ENCODE measurements at places on chromosomes 13 and 19. TPM values are rescaled to one million over a fixed set of nuclear protein-coding genes. Genes with fewer than 3 reads are reported as not detected.

GRCh38 chr13:100108913-100109507, 20.1 kb downstream of the PCCA start:
- no peak for DNase-seq

DNA sequence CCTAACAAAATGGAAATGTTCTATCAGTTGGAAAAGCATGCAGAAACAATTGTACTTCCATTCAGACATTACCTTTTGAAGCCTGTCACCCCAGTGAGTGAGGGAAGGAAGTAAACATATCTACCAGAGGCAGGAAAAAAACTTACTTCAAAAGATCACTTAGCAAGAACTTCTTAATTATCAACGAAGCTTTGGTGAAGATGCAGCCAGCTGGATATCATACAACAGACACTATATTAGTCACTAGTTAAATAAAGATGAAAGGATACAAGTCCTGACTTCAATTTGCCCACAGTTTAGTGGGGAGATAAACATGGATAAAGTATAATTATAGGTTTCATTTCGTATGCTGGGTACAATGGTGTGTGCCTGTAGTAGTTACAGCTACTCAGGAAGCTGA, 148.8 kb downstream of the TNFRSF19 start:
- DNase-seq: no peak

- no peak for DNase-seq
These were observed 6.9 kb downstream of the SLC39A3 start for GRCh38 chr19:2732883-2733282.

GRCh38 chr19:570937-571565, 1.3 kb upstream of the BSG start:
- peak; percentile 42 for DNase-seq

DNA sequence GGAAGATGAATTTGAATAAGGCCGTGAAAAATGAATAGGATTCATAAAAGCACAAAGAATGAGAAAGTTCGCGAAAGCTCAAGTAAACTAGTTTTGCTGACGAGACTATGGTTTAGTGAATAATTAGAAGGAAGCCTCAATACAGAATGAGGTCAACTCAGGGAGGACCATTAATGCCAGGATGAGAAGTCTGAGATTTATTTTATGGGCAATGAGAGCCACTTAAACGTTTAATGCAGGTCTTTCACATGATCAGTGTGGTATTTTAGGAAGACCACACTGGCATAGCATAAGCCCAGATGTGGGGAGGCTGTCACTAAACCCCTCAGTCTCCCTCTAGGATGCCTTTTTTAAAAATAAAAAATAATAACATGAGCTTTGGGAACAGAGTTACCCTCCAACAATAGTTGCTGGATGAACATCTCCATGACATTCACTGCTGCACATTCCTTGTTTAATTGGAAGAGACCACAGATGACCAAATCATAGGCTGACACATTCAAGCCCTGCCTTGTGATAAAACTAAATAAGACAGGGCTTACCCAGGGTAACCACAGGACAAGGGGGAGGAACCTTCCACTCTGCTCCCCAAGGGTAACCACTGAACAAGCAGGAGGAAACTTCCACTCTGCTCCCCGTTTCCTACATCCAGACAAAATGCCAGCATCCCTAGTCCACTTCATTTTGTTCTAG, 43.6 kb upstream of the LSM14A start:
- DNase-seq: no peak

- DNase-seq: no peak
These were observed 38.6 kb downstream of the TMTC4 start for GRCh38 chr13:100636004-100636403.

DNA sequence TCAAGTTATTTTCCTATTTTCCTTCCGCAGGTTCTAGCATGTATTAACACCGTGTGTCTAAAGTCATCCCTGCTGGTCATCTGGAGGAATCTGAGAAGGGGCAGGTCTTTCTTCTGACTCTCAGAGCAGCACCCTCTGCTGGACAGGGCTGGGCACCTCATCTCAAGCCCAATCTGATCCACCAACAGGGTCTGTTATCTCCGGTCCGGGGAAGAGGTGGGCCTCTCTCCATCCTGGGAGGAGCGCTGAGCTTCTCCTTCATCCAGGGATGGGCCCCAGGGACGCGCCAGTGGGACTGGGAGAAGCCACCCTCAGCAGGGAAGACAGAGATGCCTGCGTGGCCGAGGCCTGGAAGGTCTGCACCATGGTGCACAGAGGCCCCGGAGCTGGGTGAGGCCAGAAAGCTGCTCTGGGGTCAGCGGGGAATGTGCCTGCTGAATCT, 26.0 kb upstream of the ZNF331 start:
- no peak for DNase-seq

DNA sequence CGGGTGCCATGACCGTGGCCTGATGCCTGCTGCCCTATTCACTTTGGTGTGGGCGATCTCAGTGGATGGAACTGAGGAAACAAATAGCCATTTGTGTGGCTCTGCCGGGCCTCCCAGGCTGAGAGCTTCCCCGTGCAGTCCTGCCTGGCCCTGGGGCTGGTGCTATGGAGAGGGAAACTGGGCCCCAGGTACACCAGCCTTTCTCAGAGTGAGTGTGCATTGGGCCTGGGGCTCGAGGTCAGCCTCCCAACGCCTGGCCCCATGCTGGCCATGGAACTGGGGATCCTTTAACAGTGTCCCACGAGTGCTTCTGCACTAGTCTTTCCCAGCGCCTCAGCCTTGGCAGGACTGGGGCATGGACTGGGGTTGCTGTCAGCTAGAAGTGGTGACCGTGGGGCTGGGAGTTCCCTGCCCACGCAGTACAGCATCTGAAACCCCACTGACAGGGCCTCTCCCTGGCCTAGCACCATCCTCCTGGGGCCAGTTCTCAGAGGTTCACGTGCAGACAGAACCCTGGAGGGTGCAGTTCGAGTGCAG, 10.5 kb downstream of the PLEKHF1 start:
- DNase-seq: no peak

DNA sequence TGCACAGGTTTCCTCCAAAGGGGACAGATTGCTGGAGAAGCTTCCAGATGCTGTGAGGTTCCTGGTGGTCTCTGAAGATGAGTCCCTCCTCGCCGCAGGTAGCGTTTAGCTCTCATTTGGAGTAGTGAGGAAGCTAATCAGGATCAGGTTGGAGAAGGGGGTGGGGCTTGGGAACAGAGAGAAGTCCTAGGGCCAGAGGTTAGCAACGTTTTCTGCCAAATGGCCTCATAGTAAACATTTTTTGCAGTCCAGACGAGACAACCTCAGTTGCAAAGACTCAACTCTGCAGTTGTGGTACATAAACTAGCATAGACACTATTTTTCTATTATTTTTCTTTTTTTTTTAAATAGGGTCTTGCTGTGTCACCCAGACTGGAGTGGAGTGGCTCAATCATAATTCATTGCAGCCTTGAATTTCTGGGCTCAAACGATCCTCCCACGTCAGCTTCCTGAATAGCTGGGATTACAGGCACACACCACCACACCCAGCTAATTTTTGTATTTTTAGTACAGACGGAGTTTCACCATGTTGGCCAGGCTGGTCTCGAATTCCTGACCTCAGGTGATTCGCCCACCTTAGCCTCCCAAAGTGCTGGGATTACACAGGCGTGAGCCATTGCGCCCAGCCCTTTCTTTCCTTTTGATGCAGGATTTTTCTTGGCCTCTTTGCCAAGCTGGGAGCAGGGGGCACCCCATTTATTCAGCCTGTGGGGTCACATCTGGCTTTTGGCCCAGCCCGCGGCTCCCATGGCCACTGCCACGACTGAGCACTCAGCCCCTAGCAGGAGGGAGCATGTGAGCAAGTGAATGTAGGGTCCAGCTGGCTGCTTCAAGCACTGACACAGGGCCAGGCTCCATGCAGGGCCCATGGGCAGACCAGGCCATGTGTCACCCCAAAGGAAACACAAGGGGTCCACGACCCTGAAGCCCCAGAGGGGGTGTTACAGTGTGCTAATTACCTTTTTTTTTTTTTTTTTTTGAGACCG, 34.4 kb upstream of the SIN3B start:
- no peak for DNase-seq

DNA sequence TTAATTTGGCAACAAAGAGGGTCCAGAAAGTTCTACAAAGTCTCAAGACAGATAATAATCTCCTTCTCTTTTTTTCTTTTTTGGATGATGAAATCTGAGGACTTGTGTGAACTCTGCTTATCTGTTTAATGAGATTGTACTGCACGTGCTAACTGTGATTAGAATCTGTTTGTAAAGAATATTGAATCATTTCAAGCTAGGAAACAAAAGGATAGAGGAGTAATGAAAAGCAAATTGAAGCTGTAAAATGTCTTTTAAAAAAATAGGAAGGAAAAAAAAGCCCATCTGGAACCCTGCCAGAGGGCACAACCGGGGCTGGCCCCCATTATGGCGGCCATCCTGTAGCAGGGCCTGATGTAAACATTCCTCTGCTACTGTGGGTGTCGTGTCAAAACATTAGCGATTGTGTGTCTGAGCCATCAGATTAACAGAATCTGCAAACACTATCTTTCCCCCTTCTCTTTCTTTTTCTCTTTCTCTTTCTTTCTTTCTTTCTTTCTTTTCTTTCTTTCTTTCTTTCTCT, 83.0 kb downstream of the FLT1 start:
- DNase-seq: peak; percentile 58

GRCh38 chr13:114038211-114038613, 64.3 kb upstream of the C13orf46 start:
- DNase-seq: no peak

DNA sequence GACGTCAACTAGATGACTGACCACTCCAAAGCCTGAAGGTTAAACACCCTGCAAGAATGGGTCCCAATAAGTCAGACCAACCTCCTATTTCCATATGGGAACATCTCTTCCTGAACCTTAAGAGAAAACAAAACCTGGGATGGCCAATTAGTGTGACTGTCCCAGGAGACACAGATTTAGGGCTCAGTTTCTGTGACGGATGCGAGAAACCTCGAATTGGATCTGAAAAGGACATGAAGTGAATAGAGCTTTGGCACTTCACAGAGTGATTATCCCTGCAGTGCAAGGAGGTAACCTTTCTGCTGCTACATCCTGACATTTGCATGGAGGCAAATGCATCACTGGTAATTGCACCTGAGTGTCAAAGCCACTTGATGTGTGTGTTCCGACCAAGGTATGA, 442.2 kb upstream of the KLF12 start:
- no peak for DNase-seq

ZNF175 gene
- polyA plus RNA-seq: 19.3 TPM
